ENCODE measurements at places on chromosomes 1 and 21.

DNA sequence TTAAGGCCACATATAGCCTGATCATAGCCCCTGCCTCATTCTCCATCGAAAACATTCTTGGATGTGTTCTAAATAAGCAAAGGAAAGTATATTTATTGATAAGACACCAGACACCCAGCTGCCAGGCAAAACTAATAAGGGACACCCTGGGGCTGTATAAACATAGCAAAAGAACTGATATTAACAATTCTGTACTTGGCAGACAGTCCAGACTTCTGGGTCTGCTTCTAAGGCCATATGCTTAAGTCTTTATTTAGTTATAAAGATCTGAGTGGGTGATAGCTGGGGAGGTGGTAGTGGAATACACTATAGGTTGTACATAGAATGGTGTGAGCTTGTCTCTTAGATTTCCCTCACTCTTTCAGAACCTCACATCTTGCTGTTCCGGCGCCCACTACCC lies 3.9 kb downstream of the CKS1B start:
- DNase-seq, result no peak

GRCh38 chr1:12179111-12179519 lies 12.3 kb downstream of the TNFRSF1B start:
- no peak for DNase-seq

DNA sequence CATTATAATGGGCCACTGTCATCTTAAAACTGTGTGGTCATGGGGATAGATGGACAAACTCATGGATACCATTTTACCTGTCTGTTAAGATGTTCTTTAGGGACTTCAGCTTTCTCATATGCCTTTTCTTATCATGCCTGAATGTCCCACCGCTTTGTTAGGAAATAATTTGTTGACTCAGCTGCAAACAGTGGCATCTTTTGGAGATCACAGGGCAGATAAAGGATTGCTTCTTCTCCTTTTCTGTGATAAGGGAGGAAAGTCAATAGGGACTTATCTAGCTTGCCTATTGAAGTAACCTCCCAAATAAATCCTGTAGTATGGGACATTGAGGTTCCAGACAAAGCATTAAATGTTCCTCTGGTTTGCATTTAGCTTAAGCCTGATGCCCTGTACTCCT lies 79.8 kb upstream of the KIAA0040 start:
- DNase-seq, result no peak

DNA sequence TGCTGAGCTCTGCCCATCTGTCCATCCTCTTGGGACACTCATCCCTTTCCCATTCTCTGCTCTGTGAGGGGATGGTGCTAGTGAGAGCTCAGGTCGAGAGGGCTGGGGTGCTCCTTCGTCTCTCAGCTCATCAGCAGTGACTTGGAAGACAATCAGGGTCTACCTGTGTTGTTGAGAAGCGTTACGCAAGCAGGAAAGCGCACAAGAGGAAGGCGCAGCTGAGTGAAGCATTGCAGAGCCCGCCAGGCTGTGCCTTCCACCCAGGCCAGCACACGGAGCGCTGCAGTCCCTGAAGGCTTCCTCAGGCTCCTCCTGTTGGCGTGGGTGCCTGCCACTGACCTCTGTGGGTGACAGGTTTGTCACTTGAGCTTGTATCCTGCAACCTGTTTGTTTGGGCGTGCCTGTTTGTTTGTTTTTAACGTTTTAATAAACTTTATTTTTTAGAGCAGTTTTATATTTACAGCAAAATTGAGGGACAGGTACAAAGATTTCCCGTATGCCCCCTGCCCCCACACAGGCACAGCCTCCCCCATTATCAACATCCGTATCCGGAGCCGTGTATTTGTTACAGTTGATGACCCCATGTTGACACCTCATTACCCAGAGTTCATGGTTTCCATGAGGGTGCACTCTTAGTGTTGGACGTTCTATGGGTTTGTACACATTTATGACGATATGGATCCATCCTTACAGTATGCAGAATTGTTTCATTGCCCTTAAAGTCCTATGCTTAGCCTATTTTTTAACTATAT lies 36.7 kb downstream of the ADARB1 start:
- DNase-seq, result no peak

GRCh38 chr1:65558215-65558614 lies 137.7 kb downstream of the LEPR start:
- DNase-seq, result no peak

DNA sequence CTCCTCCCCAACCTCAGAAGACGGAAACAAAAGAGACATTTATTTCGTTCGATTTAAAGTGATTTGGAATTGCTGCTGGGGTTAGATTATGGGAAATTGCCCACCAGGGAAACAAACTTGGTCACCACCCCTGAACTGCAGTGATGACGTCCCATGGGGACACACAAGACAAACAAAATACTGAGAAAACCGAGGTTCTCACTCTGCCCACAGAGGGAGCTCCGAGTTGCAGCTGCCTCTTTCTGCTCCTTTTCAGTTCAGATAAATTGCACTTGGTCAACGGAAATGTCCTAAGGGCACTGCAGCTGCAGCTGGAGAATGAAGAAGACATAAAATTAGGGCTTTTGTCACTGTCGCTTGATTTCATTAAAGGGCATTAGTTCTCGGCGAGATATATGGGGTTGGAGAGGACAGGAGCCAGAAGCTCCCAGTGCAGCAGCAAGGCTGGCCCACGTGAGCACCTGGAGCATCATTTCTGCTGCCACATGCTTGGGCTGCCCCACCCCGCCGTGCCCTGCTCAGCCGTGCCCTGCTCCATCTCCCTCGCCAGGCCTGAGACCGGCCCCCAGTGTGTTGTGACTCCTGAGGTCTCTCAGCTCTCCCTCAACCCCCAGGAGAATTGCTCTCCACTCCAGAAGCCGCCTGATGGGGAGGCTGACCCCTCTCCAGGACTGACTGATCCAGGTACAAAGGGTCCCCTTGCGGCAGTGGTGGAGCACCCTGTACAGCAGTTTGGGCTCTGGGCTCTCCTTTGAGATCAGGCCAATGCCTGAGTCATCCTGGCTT lies 231.7 kb upstream of the AJAP1 start:
- DNase-seq, result no peak
